ENCODE measurements at places on chromosomes 6 and 20.

DNA sequence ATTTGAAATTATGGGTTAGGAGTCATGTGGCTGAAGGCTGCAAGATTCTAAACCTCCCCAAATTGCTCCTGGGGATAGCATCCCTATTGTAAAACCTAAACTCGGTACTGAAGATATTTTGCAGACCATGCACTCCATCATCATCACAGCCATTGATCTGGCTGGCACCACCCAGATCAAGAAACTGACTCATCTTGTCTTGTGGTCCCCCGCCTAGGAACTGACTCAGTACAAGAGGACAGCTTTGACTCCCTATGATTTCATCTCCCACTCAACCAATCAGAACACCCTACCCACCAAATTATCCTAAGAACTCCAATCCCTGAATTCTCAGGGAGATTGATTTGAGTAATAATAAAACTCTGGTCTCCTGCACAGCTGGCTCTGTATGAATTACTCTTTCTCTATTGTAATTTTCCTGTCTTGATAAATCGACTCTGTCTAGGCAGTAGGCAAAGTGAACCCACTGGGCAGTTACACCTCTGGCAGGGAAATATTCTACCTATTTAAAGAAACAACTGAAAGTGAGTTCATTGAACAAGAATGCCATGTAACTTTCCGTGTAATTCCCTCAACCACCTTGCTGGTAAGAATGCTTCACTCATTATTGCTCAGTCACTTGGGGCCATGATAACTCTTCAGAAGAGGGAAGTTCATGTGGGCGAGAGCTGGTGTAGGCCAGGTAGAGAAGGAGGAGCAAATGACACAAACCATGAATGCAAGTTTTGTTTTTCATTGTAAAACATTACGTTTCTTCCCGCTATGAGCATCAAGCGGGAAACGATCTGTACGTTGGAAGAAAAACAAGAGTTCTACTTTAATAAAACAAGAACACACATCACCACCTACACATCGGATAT, 602.9 kb upstream of the ARID1B start:
- DNase-seq: no peak

- no peak for DNase-seq
Observed at GRCh38 chr20:9594284-9594875, 80.0 kb downstream of the LAMP5 start.

GRCh38 chr6:35417979-35418661, 34.0 kb upstream of the FANCE start:
- no peak for DNase-seq

- DNase-seq: no peak
Observed at GRCh38 chr6:79702691-79703090, 71.6 kb downstream of the SH3BGRL2 start.

DNA sequence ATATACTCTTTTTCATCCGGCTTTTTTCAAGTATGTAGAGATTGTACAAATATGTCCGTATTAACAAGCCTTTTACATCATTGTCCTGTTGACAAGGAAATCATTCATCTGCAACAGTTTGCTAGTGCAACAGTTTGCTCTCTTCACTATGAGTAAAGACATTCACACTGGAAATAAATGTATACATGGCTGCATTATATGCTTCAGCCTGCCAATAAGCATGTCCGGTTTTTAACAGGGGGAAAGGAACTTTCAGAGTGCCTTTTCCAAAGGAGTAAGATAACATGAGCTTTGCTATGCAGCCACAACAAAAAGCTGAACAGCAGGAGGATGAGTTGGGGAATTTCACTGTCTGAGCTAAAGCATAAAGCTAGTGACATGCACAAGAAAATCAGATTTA, 99.4 kb upstream of the ADTRP start:
- no peak for DNase-seq

GRCh38 chr6:152356662-152357061, 280.5 kb downstream of the SYNE1 start:
- no peak for DNase-seq

- no peak for DNase-seq
Observed at GRCh38 chr20:1491860-1492642, 831 bp upstream of the SIRPB2 start.

- DNase-seq: no peak
Observed at GRCh38 chr20:57306747-57307146, 22.9 kb upstream of the SPO11 start.

- no peak for DNase-seq
Observed at GRCh38 chr6:106051226-106051625, 34.9 kb upstream of the PRDM1 start.

DNA sequence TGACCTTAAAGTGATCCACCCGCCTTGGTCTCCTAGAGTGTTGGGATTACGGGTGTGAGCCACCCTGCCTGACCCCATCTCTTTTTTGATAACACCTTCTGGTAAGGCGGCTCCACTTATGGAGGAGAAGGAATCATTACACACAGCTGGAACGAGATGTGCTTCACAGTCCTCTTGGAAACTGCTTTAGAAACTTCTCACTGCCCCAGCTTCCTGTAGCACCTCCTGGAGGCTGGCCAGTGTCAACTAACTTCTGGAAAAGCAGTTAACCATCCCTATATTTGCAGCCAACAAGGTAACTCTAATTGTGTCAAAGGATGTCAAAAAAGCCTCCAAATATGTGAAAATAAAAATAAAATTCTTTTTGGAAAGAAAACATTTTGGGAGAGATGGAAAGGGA, 48.8 kb upstream of the BCLAF1 start:
- no peak for DNase-seq

DNA sequence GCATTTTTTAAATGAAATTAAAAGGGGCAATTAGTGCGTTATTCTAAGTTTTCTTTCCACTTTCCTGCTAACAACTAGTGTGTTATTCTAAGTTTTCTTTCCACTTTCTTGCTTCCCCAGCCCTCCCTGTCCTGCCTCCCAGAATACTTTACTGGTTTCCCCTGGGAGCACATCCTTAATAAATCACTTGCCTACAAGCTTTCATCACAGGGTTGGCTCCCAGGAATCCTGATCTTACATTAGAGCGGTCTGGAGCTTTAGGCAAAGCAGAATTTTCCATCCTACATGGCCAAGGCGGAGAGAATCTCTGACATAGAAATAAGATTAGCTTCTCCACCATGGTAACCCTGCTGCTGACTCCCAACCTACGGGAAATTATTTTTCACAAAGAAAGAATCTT, 150.4 kb downstream of the BFSP1 start:
- no peak for DNase-seq

- no peak for DNase-seq
Observed at GRCh38 chr6:129317931-129318820, 391.8 kb downstream of the ARHGAP18 start.

- DNase-seq: no peak
Observed at GRCh38 chr20:63212393-63212730, 3.6 kb downstream of the YTHDF1 start.

GRCh38 chr6:42973926-42974325, 5.1 kb downstream of the PEX6 start:
- no peak for DNase-seq

DNA sequence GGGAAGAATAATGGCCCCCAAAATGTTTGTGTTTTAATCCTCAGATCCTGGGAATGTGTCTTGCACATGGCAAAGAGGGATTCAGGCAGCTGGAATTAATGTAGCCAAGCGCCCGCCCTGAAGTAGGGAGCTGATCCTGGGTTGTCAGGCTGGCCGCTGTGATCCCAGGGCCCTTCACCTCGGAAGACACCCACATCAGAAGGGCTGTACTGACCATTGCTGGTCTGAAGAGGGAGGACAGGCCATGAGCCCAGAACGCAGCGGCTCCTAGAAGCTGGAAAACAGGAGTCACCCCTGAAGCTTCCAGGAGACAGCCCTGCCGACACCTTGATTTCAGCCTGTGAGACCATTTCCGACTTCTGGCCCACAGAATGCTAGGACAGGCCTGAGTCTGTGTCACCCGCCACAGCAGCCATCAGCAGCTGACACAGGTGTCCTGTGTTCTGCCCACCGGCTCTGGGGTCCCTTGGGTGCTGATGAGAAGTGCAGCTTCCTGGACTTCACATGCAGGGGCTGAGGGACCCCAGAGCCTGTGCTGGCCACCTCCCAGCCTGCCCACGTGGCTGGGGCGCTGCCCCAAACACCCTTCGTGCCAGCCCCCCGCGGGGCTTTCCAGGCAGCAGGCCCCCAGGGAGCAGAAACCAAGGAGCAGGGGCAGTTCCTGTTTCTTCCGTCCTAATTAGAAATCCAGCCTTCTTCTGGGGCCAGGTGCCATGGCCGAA, 86.3 kb downstream of the ERMARD start:
- DNase-seq: no peak

DNA sequence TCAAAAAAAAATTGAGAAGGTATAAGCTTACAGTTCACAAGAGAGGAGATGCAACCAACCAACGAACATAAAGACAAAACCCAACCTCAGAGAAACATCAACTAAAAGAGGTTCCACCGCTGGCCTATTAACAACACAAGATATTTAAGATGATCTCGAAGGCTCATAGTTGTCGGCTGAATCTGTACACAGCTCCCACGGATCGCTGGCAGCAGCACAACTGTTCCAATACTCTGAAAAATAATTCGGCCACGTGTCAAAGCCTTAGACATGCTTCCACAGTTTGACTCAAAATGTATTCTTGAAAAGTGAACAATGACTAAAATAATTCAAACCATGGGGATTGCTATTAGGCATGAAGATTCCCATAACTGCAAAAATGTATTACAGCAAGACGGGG, 13.7 kb downstream of the EXOC2 start:
- DNase-seq: no peak

GRCh38 chr6:113758826-113759574, 98.1 kb upstream of the MARCKS start:
- DNase-seq: no peak

GRCh38 chr20:17505636-17506517, 25.3 kb downstream of the BFSP1 start:
- no peak for DNase-seq

DNA sequence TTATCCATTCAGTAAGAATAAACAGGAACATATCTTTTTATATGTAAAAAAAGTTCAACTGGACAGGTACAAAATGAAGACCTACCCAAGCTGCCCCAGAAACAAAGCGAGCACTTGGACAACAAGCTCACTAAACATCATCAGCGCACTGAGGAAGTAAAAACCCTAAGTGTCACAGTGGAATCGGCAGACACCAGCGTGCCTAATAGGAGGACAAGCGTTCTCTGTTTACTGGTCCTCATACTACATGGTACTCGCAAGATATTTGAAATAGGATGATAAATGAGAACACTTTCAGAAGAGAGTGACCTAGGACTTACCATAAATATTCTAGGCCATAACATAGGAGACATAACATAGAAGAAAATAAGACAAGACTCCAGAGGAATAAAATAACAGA, 18.2 kb downstream of the MAP7 start:
- no peak for DNase-seq

DNA sequence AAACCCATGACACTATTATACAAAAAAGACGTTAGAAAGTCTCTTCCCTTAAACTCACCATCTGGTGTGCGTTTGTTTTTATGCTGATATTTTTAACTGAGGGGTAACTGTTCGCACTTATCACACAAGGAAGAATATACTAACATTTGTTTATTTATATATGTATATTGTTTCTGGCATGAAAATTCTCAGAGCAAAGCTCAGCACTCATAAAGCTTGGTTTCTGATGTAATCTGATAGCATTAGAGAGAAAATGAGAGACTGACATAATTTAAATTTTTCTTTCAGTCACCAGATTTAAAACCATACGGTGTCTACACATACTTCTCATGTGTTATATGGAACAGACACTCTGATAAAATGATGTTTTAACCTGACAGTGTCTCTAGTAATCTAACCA, 6.9 kb downstream of the BLOC1S5 start:
- DNase-seq: no peak

DNA sequence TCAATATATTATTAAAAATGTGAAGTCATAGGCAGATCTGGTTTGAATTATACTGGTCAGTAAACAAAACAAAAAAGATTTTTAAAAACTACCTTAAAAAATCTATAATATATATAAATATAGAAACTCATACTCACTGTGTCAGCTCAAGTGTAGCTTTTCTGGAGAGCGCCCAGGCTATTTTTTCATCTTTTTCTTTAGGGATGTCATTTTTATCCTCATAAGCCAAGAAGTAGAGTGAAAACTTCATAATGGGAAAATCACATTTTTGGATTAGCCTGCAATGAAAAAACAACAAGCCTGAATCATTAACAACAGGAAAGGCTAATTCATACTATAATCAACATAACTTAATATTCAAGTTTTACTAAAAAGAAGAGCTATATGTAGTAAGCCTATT, 18.7 kb downstream of the GLO1 start:
- no peak for DNase-seq

DNA sequence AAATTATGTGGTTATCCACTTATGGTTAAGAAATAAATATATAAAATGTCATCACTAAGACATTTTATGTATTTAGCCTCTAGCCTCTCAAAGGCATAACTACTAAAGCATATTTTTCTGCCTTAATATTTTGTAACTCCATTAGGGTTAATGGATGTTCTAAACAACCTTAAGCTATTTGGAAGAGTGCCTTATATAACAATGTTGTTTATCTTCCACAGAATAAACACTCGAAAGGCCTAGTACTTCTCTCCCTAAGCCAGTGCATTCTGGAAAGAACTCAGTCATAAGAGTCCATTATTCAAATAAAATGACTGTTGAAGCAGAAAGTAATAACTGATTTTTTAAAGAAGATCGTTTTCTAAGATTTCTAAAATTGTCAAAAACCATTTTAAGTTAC, 15.0 kb upstream of the PRIM2 start:
- no peak for DNase-seq

GRCh38 chr20:57618764-57619050, 1.5 kb downstream of the ZBP1 start:
- DNase-seq: no peak

GRCh38 chr6:163809364-163809763, 394.8 kb downstream of the QKI start:
- DNase-seq: no peak

DNA sequence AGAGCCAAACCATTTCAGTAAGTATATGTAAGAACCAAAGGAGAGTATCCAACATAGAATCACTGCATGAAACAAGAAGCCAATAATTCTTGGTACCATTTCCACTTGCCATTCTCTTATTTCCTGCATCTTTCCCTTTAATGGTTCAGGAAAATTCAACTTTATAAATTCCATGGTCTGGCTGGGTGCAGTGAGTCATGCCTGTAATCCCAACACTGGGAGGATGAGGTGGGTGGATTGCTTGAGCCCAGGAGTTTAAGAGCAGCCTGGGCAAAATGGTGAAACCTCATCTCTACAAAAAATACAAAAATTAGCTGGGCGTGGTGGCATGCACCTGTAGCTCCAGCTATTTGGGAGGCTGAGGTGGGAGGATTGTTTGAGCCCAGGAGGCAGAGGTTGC, 21.2 kb downstream of the NHLRC1 start:
- DNase-seq: no peak

- DNase-seq: no peak
Observed at GRCh38 chr20:20939006-20939405, 167.2 kb downstream of the LINC00237 start.

DNA sequence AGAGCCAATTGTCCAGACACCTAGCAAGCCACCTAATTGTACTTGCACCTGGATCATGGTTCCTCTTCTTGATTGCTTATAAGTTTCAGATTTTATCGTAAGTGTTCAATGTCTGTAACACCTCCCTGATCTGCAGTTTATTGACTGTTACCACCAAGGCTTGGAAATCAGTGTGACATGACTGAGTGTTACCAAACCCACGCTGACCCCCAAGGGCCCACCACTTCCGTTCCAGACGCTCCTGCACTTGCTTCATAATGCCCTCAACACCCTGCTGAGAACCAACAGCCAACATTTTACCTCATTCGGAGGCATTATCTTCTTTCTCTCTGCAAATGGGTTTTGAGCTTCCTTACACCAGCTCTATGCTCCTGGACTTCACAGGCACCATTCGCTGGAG, 6.3 kb downstream of the CCR6 start:
- no peak for DNase-seq
